Stimulated activated CD8-positive, alpha-beta memory T cell treated with anti-CD3 and anti-CD28 coated beads, Interleukin-7, amount 100 ng/mL, for 4 hours (primary cell): ENCODE measurements at places on chromosomes 13 and 19.
A peak's percentile ranks its signal among the peaks of the same experiment; 100 is the strongest.

DNA sequence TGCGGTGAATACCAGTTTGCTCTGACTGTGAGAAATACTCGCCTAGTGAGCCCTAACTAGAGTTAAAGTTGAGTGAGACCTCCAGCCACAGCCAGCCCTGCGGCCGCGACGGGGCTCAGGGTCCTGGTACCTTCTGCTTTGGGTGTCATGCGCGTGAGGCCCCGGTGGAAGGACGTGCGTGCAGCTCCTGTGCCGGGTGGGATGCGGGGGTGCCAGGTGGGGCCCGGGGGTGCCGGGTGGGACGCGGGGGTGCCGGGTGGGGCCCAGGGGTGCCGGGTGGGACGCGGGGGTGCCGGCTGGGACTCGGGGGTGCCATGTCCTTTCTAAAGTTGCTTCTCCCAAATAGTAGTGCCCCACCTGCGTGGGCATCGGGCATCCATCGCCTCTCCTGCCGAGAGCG, 8.5 kb upstream of the TMPRSS9 start:
- no peak for DNase-seq

GRCh38 chr13:98843482-98843877, 91.0 kb upstream of the SLC15A1 start:
- no peak for DNase-seq

DNA sequence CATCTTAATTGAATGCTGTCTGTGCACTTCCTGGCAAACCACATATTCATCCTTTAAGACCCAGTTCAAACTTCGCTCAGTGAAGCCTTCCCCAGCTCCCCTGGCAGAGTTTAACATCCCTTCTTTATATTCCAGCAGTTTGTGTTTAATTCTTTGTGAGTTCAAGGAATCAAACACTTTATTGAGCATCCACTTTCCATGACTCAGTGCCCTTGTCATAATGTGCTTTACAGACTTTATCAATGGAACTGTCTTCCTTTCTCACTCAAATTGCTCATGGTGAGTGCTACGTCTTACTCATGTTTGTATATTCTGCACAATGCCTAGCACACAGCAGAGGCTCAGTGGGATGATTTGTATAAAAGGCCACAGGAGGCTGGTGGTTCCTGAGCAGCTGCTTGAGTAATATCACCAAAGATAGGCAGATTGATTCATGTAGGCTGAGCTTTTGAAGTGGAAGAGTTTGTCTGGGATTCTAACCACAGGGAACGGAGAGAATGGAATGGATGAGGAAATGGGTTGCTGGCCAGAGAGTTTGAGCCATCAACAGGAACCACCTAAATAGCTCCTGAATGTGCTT, 44.2 kb downstream of the SERTM1 start:
- DNase-seq: no peak

- no peak for DNase-seq
These were observed 776.9 kb downstream of the GPC5 start for GRCh38 chr13:92175330-92175729.

DNA sequence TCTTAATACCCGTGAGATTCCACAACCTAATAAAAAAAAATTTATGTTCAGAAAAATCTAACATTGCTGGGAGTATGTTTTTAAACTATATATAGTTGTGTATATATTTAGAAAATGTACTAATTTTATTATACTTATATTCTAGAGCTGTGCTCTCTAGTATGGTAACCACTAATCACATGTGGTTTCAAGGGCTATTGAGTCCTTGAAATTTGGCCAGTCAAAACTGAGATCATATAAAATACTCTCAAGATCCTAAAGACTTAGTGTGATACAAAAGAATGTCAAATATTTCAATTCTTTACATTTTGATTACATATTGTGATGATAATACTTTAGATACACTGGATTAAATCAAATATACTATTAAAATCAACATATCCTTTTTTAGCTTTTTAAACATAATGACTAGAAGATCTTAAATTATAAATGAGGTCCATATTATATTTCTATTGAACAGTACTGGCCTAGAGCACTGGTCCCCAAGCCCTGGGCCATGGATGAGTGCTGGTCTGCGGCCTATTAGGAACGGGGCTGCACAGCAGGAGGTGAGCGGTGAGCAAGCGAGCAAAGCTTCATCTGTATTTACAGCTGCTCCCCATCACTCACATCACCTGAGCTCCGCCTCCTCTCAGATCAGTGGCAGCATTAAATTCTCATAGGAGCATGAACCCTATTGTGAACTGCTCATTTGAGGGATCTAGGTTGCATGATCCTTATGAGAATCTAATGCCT, 176.5 kb upstream of the NBEA start:
- no peak for DNase-seq

GRCh38 chr13:92573467-92574057, 653.0 kb upstream of the GPC6 start:
- DNase-seq: no peak

- no peak for DNase-seq
These were observed 13.6 kb downstream of the ACP4 start for GRCh38 chr19:50803633-50804419.

DNA sequence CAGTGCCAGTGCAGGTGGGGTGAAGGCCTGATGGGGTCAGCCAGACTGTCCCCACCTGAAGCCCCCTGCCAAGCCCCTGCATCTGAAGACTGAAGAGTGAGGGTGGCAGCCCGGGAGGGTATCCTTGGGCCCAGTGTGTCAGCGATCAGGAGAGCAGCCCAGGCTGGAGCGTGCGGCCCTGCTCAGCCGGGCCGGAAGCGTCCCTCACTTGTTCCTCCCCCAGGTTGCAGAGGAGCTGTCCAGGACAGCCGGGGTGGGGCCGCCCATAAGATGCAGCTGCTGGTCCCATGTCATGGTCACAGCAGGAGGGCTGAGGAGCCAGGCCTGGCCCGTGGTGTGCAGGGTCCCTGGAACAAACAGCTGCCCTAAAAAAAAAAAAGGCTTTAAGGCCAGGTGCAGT, 55.4 kb downstream of the KDM4B start:
- DNase-seq: no peak

GRCh38 chr13:71583581-71583980, 283.4 kb downstream of the DACH1 start:
- no peak for DNase-seq

GRCh38 chr13:26558074-26558805, 757 bp downstream of the WASF3 start:
- DNase-seq: no peak

- no peak for DNase-seq
These were observed 45.4 kb downstream of the CHST8 start for GRCh38 chr19:33667141-33667650.

GRCh38 chr19:710767-711166, 2.0 kb downstream of the PALM start:
- DNase-seq: no peak

- no peak for DNase-seq
These were observed 29.2 kb downstream of the SIPA1L3 start for GRCh38 chr19:37936166-37936565.

GRCh38 chr19:33736158-33736557, 60.5 kb upstream of the KCTD15 start:
- DNase-seq: no peak

DNA sequence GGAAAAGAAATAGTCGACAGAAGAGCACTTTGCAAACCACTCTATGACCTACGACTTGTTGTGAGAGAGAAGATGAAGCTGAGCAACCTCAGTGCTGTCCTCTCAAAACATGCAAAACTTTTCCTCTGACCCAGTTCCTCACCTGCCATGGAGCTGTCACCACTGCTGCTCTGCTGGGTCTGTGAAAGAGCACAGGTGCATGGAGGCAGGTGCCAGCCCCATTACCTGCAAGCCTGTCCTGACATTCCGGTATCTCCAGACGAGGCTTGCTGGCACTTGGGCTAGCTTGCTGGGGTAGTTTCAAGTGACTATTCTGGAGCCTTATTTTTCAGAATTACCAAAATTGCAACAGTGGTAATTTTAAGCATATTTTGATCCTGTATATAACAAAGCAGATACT, 49.5 kb upstream of the RFXAP start:
- DNase-seq: no peak

GRCh38 chr13:40433577-40433976, 232.9 kb downstream of the FOXO1 start:
- peak; percentile 26 for DNase-seq

- no peak for DNase-seq
These were observed 21.1 kb downstream of the ARL11 start for GRCh38 chr13:49649244-49649962.

- DNase-seq: no peak
These were observed 412.0 kb downstream of the LMO7 start for GRCh38 chr13:76048131-76048530.

DNA sequence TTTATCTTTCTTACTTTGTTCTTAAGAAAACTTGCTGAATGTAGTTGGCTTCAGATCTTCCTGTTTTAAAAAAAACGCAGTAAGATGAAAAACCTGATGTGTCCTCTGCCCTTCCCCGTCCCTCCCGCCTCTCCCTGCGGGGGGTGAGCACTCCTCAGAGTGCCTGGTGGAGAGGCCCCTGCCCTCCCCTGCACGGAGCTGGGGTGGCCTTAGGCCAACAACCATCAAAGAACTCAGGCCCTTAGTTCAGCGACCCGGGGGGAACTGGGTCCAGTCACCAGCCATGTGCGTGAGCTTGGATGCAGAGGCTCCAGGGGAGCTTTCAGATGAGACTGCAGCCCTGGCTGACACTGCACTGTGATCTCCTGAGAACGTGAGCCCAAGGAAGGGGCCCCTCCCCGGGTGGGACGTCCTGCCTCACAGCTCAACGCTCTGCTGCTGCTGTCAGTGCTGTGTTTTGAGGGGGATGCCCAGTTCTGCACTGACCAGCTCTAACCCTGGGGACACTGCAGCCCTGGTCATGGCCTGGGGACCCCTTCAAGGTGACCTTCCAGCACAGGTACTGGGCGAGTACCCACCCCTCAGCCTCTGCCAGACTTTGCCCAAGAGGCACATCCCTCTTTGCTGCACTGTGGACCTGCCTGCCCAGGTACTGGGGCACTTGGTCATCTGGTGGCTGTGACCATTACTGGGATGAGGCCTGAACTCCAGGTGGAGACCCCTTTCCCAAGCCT, 42.7 kb downstream of the ANKRD10 start:
- DNase-seq: no peak

GRCh38 chr19:50932690-50933083, 20.2 kb downstream of the KLK5 start:
- no peak for DNase-seq

GRCh38 chr19:35874392-35874930, 6.1 kb downstream of the APLP1 start:
- DNase-seq: no peak

- DNase-seq: peak; percentile 5
These were observed 71.9 kb downstream of the FLT1 start for GRCh38 chr13:28423010-28423409.

DNA sequence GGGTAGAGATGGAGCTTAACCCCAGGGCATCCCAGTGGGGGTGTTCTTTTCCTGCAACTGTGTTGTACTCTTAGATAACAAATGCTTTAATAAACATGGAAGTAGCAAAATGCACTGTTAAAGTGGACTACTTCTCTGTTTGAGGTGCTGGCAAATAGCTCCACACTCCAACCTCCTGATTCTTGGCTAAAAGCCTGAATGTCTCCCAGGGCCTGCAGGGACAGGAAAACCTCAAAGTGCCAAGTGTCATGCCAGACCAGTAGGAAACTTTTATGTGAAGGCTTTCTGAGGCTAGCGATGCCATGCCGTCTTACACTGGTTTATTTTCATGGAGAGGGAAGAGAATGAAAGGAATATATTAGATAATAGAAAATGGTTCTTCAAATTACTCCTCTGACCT, 6.8 kb downstream of the FREM2 start:
- DNase-seq: no peak

DNA sequence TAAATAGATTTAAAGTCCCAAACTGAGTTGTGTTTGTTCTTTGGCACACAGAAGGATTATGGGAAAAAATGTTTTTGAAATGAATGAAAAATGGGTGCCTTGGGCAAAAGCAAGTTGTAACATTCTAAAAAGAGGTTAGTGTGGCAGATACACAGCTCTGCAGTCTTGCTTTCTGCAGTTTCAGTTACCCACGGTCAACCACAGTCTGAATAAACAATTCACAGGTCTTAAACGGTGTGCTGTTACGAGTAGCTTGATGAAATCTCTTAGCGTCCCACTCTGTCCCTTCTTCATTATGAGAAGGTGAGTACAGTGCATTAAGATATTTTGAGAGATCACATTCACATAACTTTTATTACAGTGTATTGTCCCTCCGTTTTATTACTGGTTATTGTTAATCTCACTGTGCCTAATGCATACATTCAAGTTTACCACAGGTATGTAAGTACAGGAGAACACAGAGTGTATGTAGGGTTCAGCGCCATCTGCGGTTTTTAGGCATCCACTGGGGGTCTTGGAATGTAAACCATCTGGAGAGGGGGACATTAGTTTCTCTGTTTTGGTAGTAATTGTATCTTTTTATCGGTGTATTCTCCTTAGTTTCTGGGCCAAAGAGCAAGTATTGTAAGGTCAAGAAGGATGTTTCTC, 8.1 kb downstream of the FARP1 start:
- no peak for DNase-seq

GRCh38 chr13:43360892-43361610, 337.7 kb downstream of the DNAJC15 start:
- DNase-seq: no peak

- DNase-seq: no peak
These were observed 5.8 kb downstream of the KRTDAP start for GRCh38 chr19:35484252-35485036.

- DNase-seq: no peak
These were observed 74.9 kb downstream of the SOX1 start for GRCh38 chr13:112141643-112142400.

DNA sequence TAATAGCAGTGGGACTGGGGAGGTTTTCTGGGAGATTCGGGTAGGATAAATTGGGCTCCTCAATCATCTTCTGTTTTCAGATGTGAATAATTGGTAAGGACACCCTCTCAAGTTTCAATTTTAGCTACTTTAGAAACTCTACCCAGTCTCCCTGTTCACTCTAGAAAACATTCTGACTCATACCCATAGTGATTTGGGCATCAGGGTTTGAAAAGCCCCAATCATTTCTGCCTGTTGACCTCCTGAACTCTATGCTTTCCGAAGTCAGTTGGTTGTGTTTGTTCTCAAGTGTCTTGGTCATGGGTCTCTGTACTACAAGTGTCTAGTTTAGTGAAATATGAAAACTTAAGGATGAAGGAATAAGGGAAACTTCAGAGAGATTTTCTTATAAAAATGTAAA, 911.3 kb upstream of the GPC6 start:
- DNase-seq: no peak

DNA sequence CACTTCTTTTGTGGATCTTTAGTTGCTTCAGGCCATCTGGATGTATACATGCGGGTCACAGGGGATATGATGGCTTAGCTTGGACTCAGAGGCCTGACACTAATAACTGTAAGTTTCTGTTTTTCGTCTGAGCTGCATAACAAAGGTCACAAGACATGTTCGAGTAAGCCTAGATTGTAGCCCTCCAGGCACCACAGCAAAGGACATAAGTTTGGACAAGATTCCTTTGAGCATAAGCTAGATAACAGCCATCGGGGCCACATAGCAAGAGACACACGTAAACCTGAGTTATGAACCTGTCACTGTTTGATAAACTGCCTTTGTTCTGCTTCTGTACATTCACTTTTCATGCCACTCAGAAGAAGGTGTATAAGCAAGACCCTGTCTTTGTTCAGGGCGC, 14.6 kb downstream of the IGFL3 start:
- no peak for DNase-seq
